ENCODE measurements at places on chromosomes 2 and 18.

- DNase-seq: no peak
These were observed 55.0 kb upstream of the PEX13 start for GRCh38 chr2:60962528-60962927.

DNA sequence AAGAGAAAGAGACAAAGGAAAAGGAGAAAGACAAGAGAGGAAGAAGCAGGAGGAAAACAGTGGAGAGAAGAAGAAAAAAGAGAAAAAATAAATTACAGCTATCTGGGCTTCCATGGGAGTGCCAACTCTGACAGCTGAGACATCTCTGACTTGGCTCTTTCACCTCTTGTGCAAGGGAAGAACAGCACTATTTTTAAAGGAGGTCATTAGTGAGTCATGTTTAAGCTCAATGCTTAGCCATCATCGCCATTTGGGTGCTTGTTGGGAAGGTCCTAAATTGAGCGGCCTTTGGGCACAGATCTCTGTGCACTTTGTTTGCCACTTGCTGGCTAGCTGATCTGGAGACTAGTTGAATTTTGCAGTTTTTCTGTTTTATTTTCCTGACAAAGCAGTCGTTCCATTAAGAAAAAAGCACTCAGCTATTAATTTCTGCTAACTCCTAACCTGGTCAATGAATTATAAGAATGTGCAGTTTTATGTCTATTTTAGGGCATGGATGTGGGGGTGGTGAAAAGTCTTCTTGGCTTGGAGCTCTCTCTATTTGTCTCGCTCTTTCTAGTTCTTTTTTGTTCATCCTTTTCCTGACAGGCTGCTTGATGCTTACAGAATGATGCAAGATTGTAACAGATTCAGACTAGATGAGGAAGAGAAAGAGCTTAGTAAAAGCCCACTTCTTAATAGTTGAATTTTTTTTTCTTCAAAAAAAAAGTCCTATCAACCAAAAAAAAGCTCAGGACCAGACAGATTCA is 231.5 kb downstream of the SLC8A1 start:
- no peak for DNase-seq

- DNase-seq: no peak
These were observed 11.8 kb downstream of the C2orf69 start for GRCh38 chr2:199922856-199923255.

GRCh38 chr2:134152045-134153010 is 101.5 kb upstream of the MGAT5 start:
- DNase-seq: no peak

GRCh38 chr2:179900655-179901054 is 39.2 kb upstream of the ZNF385B start:
- no peak for DNase-seq

GRCh38 chr18:46621871-46622270 is 35.1 kb downstream of the LOXHD1 start:
- no peak for DNase-seq

DNA sequence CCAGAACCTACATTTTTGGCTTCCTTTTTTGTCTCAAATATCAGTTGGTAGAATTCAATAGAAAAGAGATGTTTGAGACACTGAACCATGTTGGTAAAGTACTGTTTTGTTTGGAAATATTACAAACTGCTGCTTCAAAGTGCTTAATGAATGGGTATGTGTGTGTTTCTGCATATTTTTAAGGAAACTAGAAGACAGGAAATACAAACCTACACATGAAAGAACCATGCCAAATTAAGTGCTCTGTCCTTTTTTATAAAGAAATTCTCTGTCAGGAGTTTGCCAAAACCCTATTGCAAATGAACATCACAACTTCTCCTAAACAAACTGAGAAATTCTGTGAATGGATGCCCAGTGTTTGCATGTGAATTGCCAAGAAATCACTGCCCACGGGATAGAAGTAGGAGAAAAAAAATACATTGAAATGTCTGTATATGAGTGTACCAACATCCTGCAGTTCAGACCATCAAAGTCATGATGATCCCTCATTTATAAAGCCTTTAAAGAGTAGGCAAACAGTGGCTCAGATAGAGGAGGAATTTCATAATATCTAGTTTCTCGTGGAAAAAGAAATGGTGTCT is 69.6 kb upstream of the RND3 start:
- no peak for DNase-seq

- DNase-seq: no peak
These were observed 132.7 kb downstream of the EVA1A start for GRCh38 chr2:75428060-75428459.

GRCh38 chr2:16049406-16049805 is 109.1 kb downstream of the MYCN start:
- DNase-seq: no peak

DNA sequence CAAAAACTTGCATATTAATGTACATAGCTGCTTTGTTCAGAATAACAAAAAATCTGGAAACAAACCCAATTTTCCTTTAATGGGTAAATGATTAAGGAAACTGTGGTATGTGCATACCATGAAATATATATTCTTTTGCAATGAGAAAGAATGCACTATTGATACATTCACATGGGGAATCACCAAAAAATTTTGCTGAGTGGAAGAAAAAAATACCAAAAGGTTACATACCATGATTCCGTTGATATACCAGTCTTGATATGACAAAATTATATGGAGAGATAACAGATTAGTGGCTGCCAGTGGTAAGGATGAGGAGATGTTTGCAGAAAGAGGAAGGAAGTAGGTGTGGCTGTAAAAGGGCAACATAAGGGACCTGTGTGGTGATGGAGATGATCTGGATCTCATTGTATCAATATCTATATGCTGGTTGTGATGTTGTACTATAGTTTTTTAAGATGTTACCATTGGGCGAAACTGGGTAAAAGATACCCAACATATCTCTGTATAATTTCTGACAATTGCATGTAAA is 54.6 kb upstream of the BCL2L11 start:
- DNase-seq: no peak

GRCh38 chr2:69801745-69802290 is 27.6 kb upstream of the GMCL1 start:
- DNase-seq: no peak

DNA sequence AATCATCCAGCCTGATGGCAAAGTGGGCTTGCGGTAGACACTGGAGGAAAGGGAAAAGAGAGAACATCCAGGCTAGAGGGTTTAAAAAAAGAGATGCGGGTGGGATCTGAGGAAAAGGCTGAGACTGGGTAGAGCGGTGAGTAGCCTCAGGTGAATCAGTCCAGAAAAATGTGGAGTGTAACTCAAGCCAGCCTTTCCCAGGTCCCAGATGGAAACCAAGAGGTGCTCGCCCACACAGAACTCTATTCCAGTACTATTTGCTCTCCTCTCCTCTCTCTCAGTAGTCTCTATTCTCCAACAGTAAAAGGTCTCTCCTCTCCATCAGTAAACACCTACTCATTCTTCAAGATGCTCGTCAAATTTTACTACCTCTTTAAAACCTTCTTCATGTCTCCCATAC is 38.3 kb upstream of the NRP2 start:
- no peak for DNase-seq

DNA sequence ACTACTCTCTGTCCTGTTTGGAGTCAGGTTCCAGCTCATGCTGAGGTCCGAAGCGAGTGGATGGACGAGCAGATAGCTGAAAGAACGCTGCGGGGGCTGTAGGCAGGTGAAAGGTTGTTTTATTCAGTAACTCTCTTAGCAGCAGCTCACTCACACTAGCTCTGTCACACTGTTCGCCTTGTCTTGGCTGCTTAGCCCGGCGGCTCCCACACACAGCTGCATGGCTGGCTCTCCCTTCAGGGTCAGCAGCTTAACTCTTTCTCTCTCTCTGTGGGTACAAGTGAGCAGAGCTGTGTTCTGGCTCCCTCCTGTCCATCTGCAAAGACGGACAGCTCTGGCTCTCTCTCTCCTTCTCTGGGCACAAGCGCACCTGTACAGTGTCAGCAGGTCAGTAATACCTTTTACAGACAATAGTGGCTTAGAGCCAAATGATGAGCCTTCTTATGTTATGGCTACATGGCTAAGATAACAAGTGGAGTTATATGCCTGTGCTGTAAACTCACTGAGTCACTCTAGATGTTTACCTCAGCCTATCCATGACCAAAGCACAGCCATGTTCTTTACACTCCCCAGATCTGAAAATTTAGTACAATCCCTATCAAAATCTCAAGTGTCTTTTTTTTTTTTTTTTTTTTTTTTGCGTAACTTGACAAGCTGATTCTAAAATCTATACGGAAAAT is 149.3 kb downstream of the GALNT1 start:
- no peak for DNase-seq

DNA sequence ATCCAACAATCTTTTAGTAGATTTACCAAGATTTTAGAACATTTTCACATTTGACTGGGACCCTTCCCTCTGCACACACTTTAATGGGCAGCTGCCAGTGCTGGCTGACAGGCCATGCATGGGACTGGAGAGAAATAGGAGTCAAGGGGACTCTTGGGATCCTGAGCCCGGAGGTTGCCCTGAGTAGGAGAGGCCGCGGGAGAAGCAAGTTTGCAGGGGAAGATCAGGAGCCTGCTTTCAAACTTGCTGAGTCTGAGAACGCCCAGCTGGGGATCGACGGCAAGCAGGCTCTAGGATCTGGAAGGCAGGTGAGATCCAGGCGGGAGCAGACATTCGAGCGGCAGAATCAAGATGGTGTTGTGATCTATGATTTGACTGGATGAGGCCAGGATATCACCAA is 186.1 kb downstream of the HDAC4 start:
- DNase-seq: no peak

DNA sequence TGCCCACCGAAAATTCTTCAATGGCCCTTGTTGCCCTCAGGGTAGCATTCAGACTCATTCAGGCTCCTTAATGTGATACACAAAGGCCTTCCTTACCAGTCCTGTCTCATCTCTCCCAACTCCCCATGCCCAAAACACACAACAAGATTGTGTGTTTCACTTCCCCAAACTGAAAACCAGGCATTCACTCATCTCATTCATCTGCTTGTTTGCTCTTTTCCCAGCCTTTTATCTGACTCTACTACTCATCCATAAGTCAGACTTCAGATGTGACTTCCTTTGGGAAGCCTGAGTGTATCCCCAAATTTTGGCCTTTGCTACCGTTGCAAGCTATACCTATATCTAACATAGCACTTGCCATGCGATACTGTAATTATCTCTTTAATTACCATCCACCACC is 9.7 kb upstream of the SLC39A10 start:
- no peak for DNase-seq

GRCh38 chr2:175442441-175442840 is 260.9 kb upstream of the ATP5MC3 start:
- DNase-seq: no peak

Data from stimulated activated CD4-positive, alpha-beta T cell treated with anti-CD3 and anti-CD28 coated beads, Interleukin-1b, Interleukin-23, amount 100 ng/mL, for 1 hour (primary cell).